NCI-H345 (cell line): ENCODE measurements at places on chromosomes 5 and 9.

DNA sequence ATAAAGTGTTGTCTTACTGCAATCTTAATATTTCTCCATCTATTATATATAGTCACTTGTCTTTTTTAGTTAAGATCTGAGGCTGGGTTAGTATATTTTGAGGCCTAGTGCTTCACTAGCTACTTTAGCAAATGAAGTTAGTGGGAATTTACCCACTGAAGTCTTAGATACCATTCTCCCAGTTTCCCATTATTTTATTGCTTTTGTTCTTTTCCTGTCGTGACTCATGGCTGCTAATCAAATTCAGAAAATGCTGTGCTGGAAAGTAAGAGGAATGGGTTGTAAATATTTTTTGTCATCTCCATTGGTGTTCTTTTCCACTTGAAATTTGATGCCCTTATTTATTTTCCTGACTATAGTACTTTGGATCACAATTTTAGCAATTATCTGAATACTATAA is 14.2 kb downstream of the TCERG1 start:
- DNase-seq = no peak

- DNase-seq = no peak
Observed at GRCh38 chr9:105330201-105330600, 85.8 kb downstream of the SLC44A1 start.

- peak; percentile 92 for DNase-seq
Observed at GRCh38 chr9:122092611-122093506, at the start of gene TTLL11. TSS of gene TTLL11 (minus strand) at chr9:122093308. CDS start at chr9:122093148, 160 bp downstream.

GRCh38 chr9:34574571-34574970 is 15.0 kb downstream of the CNTFR start:
- DNase-seq = no peak

DNA sequence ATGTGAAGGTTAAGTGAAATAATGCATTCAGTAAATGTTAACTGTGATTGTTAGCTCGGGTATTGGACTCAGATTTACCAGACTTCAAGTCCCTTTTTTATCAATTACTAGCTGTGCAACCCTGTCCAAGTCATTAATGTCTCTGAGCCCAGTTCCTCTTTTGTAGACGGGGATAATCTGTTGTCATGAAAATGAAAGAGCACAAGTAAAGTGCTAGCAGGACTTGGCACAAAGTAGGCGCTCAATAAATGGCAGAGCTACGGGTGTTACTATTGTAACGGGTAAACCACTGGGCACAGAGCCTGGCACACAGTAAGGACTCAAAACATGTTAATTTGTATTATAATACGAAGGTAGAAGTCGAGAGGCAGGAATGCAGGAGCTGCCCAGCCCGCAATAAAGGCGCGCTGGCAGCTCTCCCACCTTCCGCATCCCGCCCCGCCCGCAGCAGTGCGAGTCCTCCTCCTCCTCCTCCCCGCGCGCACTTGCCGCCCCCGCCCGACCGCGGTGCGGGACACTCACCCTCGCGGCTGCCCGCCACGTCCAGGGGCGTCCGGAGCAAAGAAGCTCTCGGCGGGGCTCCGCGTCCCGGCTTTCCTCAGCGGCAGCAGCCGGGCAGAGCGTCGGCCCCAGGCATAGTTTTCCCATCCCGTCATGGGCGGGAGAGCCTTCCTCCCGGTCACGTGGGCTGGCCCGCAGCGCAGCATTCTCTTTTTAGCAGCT is at the start of gene C1QTNF2:
Gene C1QTNF2, minus strand, starts transcription at position 637 of the 723 bp plus-strand sequence. CDS start 15,615 bp downstream, outside the sequence.
- peak; percentile 50 for DNase-seq

DNA sequence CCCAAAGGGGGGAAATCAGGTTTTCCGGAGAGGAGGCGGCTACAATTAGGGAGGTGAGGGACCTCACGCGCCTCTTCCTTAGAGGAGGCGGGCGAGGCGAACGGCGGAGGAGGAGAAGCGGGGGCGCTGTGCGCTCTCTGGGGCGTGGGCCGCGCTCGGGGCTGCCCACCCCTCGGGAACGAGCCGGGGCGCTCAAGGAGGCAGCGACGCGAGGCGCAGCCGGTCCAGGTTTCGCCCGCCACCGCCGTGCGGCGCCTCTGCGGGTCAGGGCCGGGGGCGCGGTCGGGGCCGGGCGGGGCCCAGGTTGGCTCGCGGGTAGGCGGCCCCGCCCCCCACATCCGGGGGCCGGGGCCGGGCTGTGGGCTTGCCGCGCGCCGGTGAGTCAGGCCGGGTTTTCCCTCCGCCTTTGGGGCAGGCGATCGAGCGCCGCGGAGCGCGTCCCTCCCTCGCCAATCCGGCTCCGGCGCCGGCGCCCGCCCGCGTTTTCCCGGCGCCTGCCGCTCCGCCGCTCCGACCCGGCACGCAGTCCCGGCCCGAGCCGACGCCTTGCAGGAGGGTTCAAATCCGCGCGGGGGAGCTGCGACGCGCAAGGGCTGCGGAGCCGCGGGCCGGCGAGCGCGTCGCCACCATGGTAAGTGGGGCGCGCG is at the start of gene N4BP3:
Gene N4BP3, plus strand, starts transcription at position 392 of the 647 bp plus-strand sequence. CDS start 6,052 bp downstream, outside the sequence.
- peak; percentile 87 for DNase-seq

- no peak for DNase-seq
Observed at GRCh38 chr5:148645527-148645926, 8.8 kb downstream of the HTR4 start.

DNA sequence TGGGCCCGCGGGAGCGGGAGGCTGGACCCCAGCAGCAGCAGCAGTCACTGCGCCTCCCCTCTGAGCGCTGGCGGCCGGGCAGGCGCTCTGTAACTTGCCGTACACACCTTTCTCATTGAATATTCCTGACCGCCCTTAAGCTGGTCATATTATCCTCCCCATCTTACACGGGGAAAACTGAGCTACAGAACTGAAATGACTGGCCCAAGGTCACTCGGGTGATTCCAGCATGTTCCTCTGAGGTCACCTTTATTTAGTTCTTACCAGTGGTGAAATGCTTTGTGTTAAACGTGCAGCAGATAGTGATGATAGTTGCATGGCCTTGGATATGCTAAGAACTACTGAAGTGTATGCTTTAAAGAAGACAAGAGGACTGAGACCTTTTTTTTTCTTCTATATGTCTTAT is 607 bp downstream of the UQCRQ start:
- no peak for DNase-seq

DNA sequence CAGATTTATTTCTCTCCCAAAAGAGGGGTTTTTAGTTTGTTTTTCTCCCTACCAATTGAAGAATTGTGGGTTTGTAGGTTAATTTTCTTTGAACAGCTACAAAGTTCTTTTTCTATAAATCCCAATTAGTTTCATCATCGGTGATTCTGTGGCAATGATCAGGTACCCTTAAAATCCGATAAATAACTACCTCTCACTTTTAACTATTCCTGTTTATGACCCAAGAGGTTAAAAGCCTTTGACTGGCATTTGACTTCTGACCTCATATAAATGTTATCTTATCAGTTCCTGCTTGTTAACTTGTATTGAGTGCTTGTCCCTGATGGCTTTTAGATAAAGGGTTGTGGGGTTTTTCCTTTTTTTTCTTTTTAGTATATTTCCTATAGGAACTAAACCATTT is 124.4 kb upstream of the TMEM161B start:
- DNase-seq = no peak

GRCh38 chr5:73339051-73339575 is 109.5 kb downstream of the FOXD1 start:
- DNase-seq = no peak

- DNase-seq = no peak
Observed at GRCh38 chr5:133716532-133717183, 104.3 kb upstream of the FSTL4 start.

GRCh38 chr9:91433180-91433579 is 9.5 kb upstream of the NFIL3 start:
- DNase-seq = no peak

GRCh38 chr5:38845526-38846378 is at the start of gene OSMR:
TSS of gene OSMR (plus strand) at chr5:38846012. CDS start at chr5:38869045, 23,033 bp downstream.
- no peak for DNase-seq

- no peak for DNase-seq
Observed at GRCh38 chr5:109601736-109602135, 88.0 kb upstream of the MAN2A1 start.

DNA sequence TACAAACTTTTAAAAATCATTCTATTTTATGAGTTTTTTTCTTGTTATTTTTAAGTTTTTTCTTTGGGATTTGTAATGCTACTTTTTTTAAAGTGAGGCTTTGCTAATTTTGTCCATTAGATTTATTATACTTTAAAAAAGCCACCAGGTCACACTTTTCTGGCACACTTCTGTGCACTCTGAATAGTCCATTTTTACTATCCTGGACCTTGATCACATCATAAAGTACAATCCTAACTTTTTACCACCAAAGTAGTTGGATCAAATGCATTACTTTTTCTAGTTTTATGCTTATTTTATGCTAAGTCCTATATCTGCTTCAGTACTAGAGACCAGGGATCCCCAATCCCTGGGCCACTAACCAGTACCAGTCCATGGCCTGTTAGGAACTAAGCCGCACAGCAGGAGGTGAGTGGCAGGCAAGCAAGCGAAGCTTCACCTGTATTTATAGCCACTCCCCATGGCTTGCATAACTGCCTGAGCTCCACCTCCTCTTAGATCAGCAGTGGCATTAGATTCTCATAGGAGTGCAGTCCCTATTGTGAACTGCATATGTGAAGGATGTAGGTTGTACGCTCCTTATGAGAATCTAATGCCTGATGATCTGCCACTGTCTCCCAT is 16.0 kb downstream of the FRRS1L start:
- DNase-seq = no peak

DNA sequence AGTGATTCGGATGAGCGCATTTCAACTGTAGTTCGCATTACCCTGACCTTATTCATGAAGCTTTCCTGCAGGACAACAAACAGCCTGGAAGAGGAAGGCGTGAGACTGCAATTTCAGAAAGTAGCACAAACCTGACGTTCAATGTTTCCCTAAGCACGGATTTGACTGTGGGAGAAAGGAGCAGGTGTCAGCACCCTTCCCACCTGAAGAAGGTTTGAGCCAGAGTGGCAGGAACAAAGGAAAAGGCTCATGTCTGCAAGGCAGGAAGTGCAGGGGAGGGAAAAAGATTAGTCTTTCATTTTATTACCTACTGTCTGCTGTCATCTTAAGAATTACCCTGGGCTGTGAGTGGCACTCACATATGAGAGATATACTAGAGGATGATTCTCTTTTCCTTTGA is 114.0 kb downstream of the MED10 start:
- no peak for DNase-seq

- DNase-seq = no peak
Observed at GRCh38 chr5:160371294-160371693, 868 bp upstream of the C1QTNF2 start.

DNA sequence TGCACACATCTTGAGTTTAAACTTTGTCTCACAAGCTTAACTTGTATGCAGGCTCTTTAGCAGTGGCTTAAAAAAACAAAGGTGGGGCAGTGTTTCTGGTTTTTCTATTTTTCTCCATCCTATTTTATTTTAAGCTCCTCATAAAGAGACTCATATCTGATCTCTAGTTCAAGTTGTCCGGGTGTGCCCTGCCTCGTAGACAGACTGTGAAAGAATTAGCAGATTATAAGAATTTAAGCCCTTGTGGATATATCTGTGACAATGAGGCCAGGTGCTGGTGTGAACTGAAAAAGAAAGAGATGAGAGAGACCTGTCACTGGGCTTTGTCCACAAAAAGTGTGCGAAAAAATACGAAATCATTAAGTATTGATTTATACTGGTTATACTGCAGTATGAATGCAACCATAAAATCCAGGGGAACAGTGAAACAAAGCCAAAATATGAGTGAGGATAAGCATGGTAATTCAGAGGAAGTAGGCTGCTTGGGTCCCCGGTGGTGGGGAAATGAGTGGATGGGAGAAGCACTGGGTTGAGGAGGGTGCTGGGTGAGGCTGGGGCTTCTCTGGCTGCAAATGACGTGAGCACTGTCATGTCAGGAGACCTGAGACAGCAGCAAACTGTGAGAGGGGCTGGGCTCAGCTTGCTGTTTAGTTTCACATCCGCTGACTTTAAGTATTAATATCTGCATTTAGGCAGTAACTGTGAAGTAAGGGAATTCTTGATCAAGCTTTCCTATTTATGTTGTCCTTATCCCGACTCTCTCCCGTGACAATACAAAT is 179.7 kb upstream of the ANKRD55 start:
- DNase-seq = no peak

DNA sequence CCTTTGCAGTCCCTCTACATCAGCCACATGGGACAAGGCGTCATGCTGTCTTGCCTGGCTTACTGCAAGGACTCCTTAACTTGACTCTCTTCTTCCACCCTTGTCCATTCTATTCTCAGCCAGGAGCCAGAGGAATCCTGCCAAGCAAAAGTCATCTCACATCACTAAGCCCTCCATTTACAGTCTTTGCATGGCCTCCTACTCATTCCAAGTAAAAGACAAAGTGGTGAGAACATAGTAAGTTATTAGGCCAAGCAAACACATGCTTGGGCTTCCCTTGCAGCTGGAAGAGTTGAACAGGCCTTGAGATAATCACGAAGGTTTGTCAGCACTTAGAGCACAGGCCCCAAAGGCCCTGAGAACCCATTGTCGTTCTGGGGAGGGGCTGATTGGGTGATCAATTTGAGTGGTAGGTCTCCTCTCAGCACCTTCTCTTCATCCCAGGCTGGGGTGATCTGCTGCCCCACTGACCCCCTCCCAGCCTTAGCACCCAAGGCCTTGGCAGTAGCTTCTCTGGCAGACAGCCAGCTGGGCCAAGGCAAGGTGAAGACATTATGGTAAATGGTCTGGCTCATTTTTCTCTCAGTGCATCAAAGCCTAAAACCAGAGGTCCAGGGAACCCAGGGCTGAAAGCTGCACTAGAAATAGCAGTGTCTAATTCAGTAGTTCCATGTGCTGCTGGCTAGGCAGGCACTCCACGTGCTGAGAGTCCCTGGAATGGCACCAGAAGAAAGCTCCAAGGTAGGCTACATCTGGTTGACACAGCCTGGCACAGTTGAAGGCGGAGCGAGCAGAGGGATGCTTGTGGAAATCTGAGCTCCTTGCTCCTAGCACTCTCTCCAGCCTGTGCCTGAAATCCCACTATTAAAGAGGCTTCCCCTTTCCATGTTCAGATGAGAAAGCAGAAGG is 121.4 kb downstream of the ASTN2 start:
- no peak for DNase-seq

- no peak for DNase-seq
Observed at GRCh38 chr9:114366334-114367128, 21.3 kb downstream of the AKNA start.

GRCh38 chr9:105760053-105760452 is 65.7 kb downstream of the TMEM38B start:
- no peak for DNase-seq

GRCh38 chr9:113471143-113471542 is 7.6 kb downstream of the RGS3 start:
- no peak for DNase-seq

GRCh38 chr9:5949103-5949699 is 58.5 kb downstream of the MLANA start:
- DNase-seq = no peak

- DNase-seq = no peak
Observed at GRCh38 chr5:77635917-77636640, 2.4 kb downstream of the OTP start.

DNA sequence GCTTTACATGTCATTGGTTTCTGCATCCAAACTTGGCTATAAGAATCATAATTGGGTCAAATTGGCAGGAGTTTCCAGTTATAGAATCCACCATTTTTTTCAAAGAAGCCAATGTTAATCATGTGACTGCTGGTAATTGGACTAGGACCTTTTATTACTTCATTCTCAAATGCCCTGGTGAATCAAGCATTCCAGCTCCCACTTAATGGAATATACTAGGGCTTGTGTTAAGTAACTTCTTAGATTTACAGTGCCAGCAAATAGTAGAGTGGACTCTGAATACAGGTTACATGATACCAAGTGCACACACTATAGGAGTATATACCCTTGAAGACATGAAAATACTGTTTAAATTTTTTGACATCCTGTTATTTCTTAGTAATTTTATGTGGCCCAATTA is 96.7 kb downstream of the NUDT12 start:
- DNase-seq = no peak

GRCh38 chr5:149012350-149012749 is 50.5 kb downstream of the SH3TC2 start:
- DNase-seq = no peak
